ENCODE measurements at places on chromosomes 4 and X. TPM values are rescaled to one million over a fixed set of nuclear protein-coding genes. Genes with fewer than 3 reads are reported as not detected.

GRCh38 chr4:47017494-47017893 lies 13.9 kb upstream of the GABRB1 start:
- DNase-seq: no peak

DNA sequence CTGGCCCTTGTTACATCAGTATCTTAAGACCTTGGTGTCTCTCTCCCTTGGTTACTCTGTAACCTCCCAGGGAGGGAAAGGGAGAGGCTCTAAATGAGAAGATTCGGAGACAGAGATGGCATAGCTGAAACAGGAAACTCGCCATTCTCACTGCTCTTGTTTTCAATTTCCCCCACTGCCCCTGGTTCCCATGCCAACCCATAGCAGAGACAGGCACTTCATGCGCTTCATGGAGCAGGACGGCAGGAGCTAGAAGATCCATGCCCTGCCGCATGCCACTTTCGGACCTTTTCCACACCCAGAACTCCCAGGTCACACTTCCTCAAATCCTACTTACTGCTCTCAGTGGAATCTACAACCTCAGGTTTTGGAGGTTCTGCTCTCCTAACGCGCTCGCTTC lies 3.1 kb downstream of the ZMYM3 start:
- no peak for DNase-seq

GRCh38 chr4:85779165-85779564 lies 304.2 kb downstream of the ARHGAP24 start:
- no peak for DNase-seq

GRCh38 chr4:5199912-5200311 lies 148.6 kb downstream of the STK32B start:
- DNase-seq: no peak

The MAGEE1 gene
- total RNA-seq: 3.7 TPM

The WDFY3 gene
- total RNA-seq: 60.9 TPM
